ENCODE measurements at places on chromosomes 16 and 17.
A peak's percentile ranks its signal among the peaks of the same experiment; 100 is the strongest.

DNA sequence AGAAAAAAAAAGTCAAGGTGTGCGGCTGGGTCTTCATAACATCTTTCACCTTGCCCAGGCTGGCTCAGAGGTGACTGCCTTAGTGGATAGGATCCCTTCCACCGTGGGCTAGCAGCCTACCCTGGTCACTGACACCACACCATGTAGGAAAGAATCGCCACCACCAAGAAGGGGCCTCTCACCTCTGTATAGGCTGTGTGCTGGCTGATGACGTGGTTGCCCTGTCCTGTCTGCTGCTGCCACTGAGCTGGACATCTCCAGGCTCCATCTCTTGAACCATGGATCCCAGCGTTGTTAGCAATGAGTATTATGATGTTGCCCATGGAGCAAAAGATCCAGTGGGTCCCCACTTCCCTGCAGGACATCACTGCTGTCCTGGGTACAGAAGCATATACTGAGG is at the start of gene GPR142:
Gene GPR142 (plus strand): TSS at position 301 of the 400 bp plus-strand sequence. CDS start 2,035 bp downstream, outside the sequence.
- no peak for DNase-seq

GRCh38 chr16:8047736-8048135 is 542.6 kb downstream of the TMEM114 start:
- DNase-seq, result no peak

- no peak for DNase-seq
Measured at GRCh38 chr16:11264155-11264832, 4.8 kb downstream of the TNP2 start.

DNA sequence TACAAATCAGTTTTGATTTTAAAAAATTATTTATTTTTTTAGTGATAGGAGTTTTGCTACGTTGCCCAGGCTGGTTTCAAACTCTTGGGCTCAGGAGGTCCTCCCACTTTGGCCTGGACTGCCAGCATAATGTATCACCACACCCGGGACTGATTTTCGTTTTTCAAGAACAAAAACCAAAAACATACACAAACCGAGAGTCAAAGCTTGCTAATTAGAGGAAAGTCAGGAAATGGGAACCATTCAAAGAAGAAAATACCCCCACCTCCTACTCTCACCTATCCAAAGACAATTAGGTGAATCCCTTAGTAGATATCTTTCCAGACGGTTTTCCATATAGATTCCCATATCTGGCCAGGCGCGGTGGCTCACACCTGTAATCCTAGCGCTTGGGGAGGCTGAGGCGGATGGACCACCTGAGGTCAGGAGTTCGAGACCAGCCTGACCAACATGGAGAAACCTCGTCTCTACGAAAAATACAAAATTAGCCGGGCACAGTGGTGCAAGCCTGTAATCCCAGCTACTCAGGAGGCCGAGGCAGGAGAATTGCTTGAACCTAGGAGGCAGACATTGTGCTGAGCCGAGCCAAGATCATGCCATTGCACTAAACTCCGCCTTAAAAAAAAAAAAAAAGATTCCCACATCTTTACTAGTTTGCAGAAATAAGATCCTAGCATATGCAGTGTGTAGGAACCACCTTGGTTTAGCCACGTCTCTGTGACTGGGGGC is 883 bp upstream of the SPN start:
- no peak for DNase-seq

GRCh38 chr16:64153718-64154117 is 968.1 kb downstream of the CDH11 start:
- no peak for DNase-seq

- DNase-seq, result no peak
Measured at GRCh38 chr17:43211123-43211479, 574 bp upstream of the TMEM106A start.

- no peak for DNase-seq
Measured at GRCh38 chr17:63571632-63572310, 21.5 kb downstream of the DCAF7 start.

DNA sequence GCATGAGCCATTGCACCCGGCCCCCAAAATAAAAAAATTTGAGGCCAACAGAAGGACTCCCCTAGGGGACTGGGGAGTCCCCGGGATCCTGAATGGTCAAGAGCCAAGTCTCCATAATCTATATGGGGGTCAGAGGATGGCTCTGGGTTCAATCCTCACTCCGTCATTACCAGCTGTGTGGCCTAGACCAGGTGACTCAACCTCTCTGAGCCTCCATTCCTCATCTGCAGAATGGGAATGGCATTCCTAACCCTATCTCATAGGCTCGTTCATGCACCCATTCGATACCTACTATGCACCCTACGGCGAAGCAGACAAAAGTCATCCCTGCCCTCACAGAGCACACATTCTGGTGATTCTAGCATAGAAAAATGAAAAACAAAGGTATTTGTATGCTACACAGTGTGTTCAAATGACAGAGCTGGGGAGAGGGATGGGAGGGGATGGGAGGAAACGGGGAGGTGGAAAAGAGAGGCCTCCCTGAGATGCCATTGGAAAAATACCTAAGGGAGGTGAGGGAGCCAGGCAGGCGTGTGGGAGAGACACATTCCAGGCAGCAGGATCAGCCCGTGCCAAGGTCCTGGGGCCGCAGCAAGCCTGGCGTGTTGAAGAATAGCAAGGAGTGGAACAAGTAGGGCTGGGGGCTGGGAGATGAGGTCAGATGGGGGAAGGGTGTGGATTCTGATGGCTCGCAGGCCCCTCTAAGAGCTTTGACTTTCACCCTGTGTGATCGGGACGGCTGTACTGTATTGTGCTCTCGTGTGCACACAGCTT is 71.2 kb downstream of the RMI2 start:
- DNase-seq, result no peak

GRCh38 chr17:79298799-79299198 is 224.2 kb downstream of the ENGASE start:
- no peak for DNase-seq

- no peak for DNase-seq
Measured at GRCh38 chr16:79287424-79287917, 313.1 kb downstream of the MAF start.

DNA sequence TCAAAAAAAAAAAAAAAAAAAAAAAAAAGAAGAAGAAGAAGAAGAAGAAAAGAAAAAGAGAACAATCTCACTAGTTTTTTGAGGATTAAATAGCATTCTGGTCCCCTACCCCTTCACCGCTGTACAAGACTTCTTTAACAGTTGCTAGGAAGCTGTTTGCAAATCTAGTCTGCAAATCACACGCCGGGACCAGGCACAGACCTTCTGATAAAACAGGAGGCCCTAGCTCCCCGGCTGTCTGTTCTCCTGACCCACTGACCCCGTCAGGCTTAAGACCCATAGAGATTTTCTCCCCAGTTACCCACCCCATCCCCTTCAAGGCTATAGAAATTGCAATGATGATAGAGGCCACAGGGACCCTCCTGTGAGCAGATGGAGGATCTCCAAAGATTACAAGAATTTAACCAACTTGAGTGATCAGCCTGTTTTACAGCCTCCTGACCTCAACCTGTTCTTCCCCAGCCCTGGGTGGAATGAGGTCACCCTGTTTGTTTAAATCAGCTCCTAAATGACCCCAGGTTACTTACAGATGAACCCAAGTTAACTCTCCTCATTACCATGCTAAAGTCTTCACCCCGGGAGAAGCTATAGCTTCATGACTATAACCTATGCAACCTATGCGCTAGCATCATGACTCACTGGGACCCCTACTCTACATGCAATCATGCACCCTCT is 11.8 kb upstream of the SULT1A1 start:
- no peak for DNase-seq

DNA sequence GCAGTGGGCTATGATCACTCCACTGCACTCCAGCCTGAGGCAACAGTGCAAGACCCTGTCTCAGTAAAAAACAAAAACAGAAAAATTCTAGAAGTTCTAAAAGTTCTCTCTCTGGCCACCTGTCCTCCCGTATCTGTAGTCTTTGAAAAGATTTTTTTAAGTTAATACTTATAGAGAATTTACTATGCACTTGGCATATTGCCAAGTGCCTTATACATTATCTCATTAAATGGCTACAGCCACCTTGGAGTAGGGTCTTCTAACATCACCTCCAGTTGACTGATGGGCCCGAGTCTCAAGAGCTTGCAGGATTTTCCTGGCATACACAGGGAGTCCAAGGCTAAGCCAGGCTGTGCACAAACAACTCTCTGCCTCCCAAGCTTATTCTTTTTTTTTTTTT is 44.7 kb downstream of the TMEM186 start:
- no peak for DNase-seq

DNA sequence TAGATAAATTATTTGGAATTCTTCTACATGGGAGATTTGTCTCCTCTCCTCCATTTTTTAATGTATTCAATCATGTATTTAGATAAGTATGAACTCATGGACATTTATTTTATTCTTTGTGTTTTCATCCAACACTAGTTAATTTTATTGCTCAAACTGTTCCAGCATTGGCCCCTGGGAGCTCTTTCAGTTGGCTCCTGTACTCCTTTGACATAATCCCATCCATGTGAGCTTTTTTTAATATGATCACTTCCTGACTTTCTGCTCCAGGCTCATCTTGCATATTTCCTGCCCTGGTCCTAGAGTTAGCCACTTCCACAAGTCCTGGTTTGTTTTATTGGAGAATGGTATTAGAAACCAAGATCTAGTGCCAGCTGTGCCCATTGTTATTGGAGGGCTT is 419.0 kb upstream of the CDH11 start:
- no peak for DNase-seq

- DNase-seq, result no peak
Measured at GRCh38 chr17:20123209-20123608, 114.0 kb downstream of the SPECC1 start.

DNA sequence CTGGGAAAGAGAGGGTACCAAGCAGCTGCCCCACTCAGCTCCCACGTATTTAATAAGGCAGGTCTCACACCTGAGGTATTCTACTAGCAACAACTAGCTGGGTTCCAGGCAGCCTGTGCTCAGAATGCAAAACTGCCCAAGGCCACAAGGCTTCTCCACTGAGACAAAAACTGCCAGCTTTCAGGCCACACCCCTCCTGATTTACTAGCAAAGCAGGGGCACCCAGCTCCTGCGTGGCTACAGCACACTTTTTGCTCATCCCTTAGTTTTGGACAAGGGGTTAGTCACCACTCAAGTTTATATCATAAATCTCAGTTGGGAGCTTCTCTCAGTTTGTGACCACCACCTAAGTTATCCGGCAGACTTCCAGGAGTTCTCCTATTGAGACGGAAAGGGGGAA is 494.6 kb downstream of the CDH11 start:
- DNase-seq, result no peak

DNA sequence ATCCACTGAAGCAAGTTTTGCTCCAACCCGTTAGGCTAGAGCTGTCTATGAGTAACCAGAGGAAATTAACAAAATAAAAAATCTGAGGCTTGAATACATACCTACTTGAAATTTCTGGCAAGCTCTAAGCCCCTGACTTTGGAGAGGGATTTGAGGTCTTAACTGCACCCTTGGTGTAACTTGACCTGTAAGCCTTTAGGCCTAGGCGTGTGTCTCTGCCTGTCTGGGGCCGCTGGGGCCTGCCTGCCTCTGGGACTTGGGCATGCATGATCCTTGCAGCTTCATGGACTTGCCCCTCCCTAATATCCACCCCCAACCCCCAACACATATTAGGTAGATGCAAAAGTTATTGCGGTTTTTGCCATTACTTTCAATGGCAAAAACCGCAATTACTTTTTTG is 3.7 kb upstream of the CDC42EP4 start:
- DNase-seq, result no peak

DNA sequence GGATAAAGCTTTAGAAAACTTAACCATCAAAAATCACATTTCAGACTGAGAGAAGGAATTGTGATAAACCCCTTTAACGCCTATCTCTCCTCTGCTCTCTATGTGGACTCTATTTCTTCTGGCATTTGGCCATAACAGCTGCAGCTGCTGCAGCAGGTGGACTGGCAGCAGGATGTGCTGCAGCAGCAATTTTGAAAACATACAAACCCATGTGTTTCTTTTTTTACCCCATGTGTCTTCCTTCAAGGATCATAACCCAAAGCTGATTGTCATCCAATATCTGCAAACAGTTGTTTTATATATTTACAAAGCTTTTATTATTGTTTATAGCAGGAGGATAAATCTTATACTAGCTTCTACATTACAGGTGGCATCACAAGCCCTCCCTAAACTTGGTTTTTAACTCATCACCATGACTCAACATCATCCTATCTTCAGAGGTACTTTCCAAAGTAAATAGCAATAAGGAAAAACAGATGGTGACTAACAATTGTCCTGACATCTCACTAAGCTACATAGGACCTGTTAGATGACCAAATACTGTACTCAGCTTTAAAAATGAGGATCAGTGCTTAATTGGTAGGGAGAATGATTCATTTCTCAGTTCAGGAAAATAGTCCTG is 14.5 kb upstream of the KRTAP9-2 start:
- peak; percentile 62 for DNase-seq

DNA sequence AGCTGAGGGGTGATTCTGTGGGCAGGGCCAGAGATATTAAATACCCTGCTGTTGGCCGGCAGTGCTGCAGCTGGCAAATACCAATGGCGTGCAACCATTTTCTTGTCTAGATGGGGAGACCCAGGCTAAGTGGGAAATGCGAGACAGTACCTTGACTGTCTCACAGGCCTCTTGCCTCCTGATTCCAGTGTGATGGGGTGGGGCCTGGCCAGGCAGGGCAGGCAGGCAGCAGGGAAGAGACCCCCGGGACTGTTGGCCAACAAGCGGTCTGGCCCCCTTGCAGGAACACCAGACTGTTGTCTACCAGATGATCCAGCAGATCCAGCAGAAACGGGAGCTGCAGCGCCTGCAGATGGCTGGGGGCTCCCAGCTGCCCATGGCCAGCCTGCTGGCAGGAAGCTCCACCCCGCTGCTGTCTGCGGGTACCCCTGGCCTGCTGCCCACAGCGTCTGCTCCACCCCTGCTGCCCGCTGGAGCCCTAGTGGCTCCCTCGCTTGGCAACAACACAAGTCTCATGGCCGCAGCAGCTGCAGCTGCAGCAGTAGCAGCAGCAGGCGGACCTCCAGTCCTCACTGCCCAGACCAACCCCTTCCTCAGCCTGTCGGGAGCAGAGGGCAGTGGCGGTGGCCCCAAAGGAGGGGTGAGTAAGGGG is 5.7 kb upstream of the CISD3 start:
- no peak for DNase-seq

GRCh38 chr17:71872843-71873485 is 247.9 kb upstream of the SOX9 start:
- DNase-seq, result no peak

GRCh38 chr17:1649844-1650501 is at the start of gene RILP:
RILP (minus strand) TSS chr17:1649866; CDS start chr17:1649804, 62 bp downstream.
- no peak for DNase-seq

GRCh38 chr16:3587547-3588110 is 10.4 kb upstream of the NLRC3 start:
- DNase-seq, result no peak
